ENCODE measurements at places on chromosomes 11 and 22. TPM values are rescaled to one million over a fixed set of nuclear protein-coding genes. Genes with fewer than 3 reads are reported as not detected.

FIBIN gene
- 23.7 TPM for total RNA-seq

MN1 gene
- total RNA-seq, result 3.2 TPM

BCO2 gene
- total RNA-seq, result 10.8 TPM

THY1 gene
- 26.3 TPM for total RNA-seq

SCN3B gene
- total RNA-seq, result 1.9 TPM

PGA5 gene
- 1.6 TPM for total RNA-seq

SERPIND1 gene
- 0.29 TPM for total RNA-seq

APOA4 gene
- total RNA-seq, result 0.33 TPM

RBFOX2 gene
- total RNA-seq, result 97.3 TPM

SPON1 gene
- total RNA-seq, result 30.1 TPM

HTR3A gene
- not detected for total RNA-seq

KCNK4 gene
- 2.3 TPM for total RNA-seq

OR2D2 gene
- not detected for total RNA-seq

MUC5AC gene
- total RNA-seq, result not detected

TMEM123 gene
- total RNA-seq, result 307 TPM

RFPL1 gene
- total RNA-seq, result not detected

F2 gene
- total RNA-seq, result not detected

NLRP6 gene
- total RNA-seq, result 2.0 TPM

GUCD1 gene
- 91.4 TPM for total RNA-seq

CASP4 gene
- total RNA-seq, result 101 TPM

CTTN gene
- 285 TPM for total RNA-seq

CREB3L1 gene
- 1.6 TPM for total RNA-seq

DBX1 gene
- not detected for total RNA-seq

DAGLA gene
- 4.5 TPM for total RNA-seq

OR51B5 gene
- total RNA-seq, result 1.0 TPM

YAP1 gene
- 215 TPM for total RNA-seq

SLC22A12 gene
- total RNA-seq, result not detected

DEUP1 gene
- total RNA-seq, result not detected

NTM gene
- 9.0 TPM for total RNA-seq

CARS1 gene
- total RNA-seq, result 30.1 TPM

SAA2 gene
- total RNA-seq, result 428 TPM

TM7SF2 gene
- total RNA-seq, result 38.8 TPM

DCDC1 gene
- 3.8 TPM for total RNA-seq

CDHR5 gene
- total RNA-seq, result not detected

CBLIF gene
- total RNA-seq, result not detected

PLAAT2 gene
- 2.6 TPM for total RNA-seq

VPREB3 gene
- not detected for total RNA-seq

CCDC34 gene
- total RNA-seq, result 9.7 TPM

ANO1 gene
- total RNA-seq, result 3.7 TPM

INTS4 gene
- total RNA-seq, result 47.5 TPM

HEPHL1 gene
- 0.33 TPM for total RNA-seq

TSGA10IP gene
- total RNA-seq, result not detected

All from breast epithelium (tissue), 4 donors.